ENCODE measurements at places on chromosomes 13 and 19.

DNA sequence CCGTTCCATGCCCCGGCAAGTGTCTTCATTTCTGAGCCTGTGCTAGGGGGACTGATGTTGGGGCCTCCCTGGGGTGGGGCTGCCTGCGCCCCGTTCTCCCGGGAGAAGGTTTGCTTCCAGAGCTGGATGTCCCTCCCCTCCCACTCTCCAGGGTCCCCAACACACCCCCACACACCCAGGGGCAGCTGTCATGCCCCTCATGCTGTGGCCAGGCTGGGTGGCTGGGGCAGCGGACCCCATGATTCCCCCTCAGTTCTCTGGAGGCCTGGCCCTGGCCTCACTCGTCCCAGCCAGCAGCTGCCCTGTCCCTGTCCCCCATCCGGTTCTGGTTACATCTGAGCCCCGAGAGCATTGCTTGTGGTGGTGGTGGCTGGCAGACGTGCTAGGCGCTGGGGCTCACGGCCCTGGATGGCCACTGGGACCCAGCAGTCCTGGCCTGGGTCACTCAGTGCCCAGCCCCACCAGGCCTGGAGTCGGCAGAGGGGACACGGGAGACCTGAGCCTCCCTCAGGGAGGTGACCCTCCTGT is 184.8 kb downstream of the KDM4B start:
- DNase-seq: no peak

DNA sequence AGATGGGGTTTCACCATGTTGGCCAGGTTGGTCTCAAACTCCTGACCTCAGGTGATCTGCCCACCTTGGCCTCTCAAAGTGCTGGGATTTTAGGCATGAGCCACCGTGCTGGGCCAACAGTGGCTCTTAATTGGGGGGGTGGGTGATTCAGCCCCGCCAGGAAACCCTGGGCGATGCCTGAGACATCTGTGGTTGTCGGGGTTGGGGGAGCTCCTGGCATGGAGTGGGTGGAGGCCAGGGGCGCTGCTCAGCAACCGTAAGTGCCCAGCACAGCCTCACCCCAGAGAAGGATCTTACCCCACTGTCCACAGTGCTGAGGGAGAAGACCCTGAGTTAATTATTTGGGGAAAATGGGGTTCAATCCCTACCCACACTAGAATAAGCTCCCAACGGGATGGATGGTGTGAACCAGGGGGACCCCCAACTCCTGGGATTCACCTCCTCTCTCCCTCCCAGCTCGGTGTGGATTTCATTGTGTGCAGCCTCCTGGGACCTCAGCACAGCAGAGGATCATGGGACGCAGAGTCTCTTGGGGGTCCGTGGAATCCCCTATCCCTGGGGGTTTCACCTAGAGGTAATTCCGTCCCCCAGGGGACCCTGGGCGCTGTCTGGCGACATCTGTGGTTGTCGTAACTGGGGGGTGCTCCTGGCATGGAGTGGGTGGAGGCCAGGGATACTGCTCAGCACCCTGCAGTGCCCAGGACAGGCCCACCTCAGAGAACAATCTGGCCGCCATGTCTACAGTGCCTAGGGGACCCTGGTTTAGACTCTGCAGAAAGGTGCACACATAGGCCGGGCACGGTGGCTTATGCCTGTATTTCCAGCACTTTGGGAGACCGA is 68.9 kb downstream of the GADD45B start:
- DNase-seq: no peak

GRCh38 chr19:7214324-7215089 is 79.7 kb downstream of the INSR start:
- DNase-seq: no peak

DNA sequence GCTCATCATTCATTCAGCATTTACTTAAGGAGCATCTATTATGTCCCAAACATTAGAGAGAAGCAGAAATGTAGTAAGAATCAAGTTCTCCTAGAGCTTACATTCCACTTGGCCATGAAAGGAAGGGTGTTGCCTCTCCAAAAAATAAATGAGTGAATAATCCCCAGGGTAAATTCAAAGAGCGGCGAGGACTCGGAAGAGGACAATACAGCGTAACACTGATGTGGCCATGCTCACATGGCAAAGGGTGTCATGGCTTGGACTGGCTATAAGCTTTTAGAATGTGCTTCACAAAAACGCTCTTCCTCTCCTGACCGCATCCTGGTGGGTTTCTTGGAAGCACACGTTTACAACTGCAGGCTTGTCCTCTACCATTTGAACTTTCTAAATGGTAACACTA is 290.2 kb downstream of the IRS2 start:
- DNase-seq: no peak

- no peak for DNase-seq
Observed at GRCh38 chr13:74158571-74159352, 24.6 kb upstream of the KLF12 start.

- no peak for DNase-seq
Observed at GRCh38 chr19:10662384-10663251, 8.5 kb downstream of the ILF3 start.

DNA sequence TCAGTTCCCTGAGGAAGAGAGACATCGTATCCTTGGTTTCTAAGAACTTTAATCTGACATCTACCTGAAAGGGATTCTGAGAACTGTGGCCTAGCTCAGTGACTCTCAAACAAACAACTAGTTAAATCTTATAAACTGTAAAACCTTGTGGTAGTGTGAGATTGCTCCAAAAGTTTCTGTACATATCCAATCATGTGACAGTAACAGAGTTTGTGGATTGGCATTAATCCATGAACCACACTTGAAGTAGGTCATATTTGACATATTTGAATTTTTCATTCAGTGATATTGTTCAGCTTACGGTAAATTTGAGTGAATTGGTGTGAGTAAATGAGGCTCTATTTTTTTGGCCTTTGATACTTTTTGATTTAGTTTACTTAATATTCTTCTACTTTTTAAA is 15.0 kb downstream of the TDRD3 start:
- peak; percentile 4 for DNase-seq

DNA sequence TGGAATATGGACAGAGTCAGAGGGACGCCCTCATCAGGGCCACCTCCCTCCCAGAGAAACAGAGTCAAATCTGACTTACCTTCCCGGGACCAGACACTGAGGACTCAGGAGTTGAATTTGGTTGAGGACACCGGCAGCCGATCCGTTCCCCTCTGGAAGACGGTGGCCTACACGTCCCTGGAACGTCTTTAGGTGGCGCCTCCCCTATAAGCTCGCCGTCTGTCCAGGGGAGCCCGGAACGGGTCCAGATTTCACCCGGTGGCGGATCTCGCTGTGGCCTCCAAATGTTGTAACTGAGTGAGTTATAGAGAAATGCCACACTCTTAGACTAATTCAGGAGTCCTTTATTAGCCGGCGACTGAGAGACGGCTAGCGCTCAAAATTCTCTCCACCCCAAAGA is 9.0 kb downstream of the TNFSF14 start:
- DNase-seq: no peak

DNA sequence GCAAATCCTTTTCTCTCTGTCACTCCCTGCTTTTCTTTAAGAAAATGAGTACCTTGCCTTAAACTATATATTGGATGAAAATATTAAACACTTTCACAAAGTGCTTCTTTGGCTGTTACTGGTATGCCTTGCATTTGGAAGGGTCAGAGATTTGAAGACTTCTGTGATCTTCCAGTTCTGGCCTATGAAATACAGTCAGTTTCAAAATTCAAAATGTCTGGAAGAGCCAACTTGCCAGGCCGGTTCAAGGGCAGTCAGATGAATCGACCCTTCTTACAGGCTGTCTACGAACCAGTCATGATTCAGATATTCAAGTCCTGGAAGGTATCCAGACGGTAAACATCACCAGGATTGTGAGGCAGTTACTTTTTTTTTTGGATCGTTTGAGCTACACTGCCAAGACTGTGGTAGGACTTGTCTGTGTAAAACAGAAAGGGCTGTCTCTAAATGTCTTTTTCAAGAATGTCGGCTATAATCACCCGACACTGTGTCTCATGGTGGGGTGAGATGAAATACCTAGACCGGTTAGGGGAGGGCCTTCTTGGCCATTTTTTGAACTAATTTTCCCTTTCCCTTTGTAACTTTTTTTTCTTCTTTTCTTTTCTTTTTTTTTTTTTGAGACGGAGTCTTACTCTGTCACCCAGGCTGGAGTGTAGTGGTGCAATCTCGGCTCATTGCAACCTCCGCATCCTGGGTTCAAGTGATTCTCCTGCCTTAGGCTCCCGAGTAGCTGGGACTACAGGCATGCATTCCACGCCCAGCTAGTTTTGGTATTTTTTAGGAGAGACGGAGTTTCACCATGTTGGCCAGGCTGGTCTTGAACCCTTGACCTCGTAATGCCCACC is 11.2 kb downstream of the ACTN4 start:
- DNase-seq: peak; percentile 100

DNA sequence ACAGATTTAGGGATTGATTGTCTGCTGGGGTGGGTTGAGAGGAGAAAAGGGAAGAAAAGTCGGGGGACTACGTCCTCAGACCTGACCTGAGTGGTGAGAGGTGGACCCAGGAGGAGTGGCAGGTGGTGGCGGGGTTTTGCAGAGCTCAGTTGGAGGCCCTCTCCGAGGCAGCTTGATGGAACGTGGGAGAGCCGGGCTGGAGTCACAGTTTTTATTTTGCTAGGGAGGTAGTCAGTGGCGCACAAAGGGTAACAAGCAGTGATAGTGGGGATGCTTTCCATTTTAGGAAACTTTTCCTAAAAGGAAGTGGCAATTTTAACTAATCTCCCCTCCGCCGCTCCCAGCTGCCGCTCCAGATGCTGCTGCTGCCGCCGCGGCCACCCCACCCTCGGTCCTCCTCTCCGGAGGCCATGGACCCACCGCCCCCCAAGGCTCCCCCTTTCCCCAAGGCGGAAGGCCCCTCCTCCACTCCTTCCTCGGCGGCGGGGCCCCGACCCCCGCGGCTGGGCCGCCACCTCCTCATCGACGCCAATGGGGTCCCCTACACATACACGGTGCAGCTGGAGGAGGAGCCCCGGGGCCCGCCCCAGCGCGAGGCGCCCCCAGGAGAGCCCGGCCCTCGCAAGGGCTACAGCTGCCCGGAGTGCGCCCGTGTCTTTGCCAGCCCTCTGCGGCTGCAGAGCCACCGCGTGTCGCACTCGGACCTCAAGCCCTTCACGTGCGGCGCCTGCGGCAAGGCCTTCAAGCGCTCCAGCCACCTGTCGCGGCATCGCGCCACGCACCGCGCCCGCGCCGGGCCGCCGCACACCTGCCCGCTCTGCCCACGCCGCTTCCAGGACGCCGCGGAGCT is 1.1 kb upstream of the ZNF581 start:
- no peak for DNase-seq

- no peak for DNase-seq
Observed at GRCh38 chr13:114268344-114269280, 12.8 kb upstream of the UPF3A start.

- DNase-seq: peak; percentile 81
Observed at GRCh38 chr13:66405908-66406802, 824.0 kb downstream of the PCDH9 start.

- DNase-seq: no peak
Observed at GRCh38 chr13:30466841-30467252, 1.1 kb upstream of the HMGB1 start.

GRCh38 chr13:107738004-107738403 is 477.3 kb downstream of the LIG4 start:
- DNase-seq: no peak

GRCh38 chr13:32334671-32335070 is 19.4 kb downstream of the BRCA2 start:
- peak; percentile 15 for DNase-seq

- DNase-seq: no peak
Observed at GRCh38 chr13:22000191-22000590, 329.3 kb downstream of the FGF9 start.

- DNase-seq: no peak
Observed at GRCh38 chr13:112838038-112838841, 130.8 kb upstream of the MCF2L start.

GRCh38 chr13:39600766-39601165 is 2.2 kb downstream of the LHFPL6 start:
- peak; percentile 17 for DNase-seq

GRCh38 chr19:10478903-10479384 is 24.2 kb downstream of the KEAP1 start:
- peak; percentile 89 for DNase-seq

DNA sequence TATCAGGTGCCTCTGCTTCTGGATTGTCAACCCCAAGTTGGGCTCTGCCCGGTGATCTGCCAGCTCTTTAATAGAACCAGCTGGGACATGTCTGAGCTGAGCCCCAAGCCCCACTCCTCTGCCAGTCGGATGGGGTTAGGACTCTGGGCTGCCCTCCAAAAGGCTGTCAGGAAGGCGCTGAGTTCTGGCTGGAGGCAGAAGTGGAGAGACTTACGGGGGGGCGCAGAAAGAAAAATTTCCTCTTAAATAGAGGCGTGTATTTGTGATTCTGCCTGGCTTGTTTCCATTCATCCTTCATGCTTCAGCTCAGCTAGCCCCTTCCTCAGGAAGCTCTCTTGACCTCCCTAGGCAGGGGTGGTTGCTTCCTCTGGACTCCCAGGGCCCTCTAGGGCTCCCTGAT is 985 bp upstream of the KCNK6 start:
- no peak for DNase-seq

- DNase-seq: peak; percentile 31
Observed at GRCh38 chr19:14477418-14478112, 2.4 kb upstream of the PTGER1 start.

DNA sequence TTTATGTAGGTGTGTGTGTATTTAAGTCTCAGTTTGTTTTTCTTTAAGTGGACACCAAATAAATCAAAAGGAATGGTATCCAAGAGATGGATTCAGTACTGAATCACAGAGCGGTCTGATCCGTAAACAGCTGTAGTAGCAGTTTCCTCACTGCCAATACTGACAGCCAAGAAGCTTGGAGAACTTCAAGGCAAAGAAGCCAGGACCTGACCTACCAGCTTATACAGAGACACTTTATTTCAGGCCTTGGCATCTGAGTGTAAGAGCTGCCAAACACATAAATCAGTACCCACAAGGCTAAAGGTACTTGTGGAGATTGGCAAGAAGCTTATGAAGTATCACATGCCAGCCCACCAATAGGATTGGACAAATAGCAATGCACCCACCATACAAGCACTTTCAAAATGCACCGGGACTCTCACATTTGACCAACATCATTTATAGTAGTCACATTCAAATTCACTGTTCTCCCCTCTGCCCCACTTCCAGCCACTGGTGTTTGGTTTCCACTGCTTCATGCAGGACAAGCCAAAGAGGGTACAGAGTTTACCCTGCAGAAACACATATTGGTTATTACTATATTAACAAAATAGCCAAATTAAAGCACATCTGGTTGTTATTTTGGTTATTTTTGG is 357.9 kb downstream of the KLF12 start:
- DNase-seq: no peak

GRCh38 chr13:36345438-36346221 is 564 bp downstream of the SPART start:
- DNase-seq: peak; percentile 88

GRCh38 chr13:40344270-40345148 is 321.9 kb downstream of the FOXO1 start:
- no peak for DNase-seq

DNA sequence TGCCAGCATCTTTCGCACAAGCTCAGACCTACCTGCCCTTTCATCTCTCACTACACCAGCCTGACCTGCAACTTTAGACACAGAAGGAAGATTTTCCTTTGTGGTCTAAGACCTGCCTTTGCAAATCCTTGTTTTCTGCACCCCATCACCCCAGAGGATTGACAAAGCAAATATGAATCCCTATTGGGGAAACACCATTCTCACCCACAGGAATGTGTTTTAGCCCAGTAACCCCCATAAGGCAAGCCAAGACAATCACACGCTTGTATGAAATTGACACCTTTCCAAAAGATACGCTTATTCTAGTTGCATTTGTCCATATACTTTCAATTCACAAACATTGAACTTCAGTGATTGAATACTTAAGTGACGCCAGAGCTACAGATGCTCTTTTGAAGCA is 55.7 kb downstream of the SPATA13 start:
- no peak for DNase-seq

GRCh38 chr13:42970824-42971690 is 21.0 kb downstream of the EPSTI1 start:
- DNase-seq: peak; percentile 63

All from fibroblast of skin of right biceps (primary cell).